B cell (primary cell): ENCODE measurements at places on chromosomes 16 and 17. TPM values are rescaled to one million over a fixed set of nuclear protein-coding genes. Genes with fewer than 3 reads are reported as not detected.

The SPATA22 gene
- total RNA-seq = 0.54 TPM in 1 of 2 replicates, not detected in the other

- peak; percentile 94 for DNase-seq
Measured at GRCh38 chr16:3305109-3306068, at the start of the genes TIGD7 and ZNF75A. Gene TIGD7 (minus strand): TSS chr16:3305430. CDS start chr16:3300614, 4,816 bp downstream. Gene ZNF75A (plus strand): TSS chr16:3305497. CDS start chr16:3308429, 2,932 bp downstream.

- DNase-seq = no peak
Measured at GRCh38 chr16:56532714-56533113, 12.9 kb upstream of the BBS2 start.

DNA sequence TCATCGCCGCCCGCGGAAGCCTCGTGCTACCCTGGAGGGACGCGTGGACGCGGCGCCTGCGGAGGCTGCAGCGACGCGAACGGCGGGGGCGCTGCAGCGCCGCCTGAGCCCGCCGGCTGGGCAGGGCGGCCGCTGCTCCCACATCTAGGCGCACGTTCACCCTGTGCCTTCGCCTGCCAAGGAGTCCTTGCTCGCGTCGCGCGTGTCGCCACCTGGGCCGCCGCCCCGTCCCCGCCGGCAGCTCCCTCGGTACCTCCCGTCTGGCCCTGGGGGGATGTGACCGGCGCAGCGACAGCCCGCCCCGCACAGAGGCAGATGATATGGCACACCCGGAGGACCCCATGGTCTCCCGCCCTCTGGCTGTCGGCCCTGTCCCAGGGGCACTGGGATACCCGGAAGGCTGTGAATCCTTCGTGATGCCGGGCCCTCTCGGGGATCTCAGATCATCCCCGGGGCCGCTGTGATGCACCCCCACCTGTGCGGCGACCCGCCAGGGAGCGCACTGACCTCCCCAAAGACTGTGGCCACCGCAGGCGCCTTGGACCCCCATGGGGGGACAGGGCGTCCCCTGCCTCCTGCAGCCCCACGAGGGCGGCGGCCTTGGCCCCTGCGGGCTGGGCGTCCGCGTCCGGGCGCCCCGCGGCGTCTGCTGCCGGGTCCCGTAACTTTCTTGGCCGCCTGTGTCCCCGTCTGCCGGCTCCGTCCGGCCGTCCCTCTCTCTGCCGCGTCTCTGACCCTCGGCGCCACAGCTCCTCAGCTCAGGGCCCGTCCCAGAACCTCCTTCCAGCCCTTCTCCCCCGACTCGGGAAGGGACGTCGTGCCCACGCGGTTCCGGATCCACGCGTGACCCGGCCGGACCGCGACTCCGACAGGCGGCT lies 689 bp upstream of the TBC1D24 start:
- peak; percentile 84 for DNase-seq

DNA sequence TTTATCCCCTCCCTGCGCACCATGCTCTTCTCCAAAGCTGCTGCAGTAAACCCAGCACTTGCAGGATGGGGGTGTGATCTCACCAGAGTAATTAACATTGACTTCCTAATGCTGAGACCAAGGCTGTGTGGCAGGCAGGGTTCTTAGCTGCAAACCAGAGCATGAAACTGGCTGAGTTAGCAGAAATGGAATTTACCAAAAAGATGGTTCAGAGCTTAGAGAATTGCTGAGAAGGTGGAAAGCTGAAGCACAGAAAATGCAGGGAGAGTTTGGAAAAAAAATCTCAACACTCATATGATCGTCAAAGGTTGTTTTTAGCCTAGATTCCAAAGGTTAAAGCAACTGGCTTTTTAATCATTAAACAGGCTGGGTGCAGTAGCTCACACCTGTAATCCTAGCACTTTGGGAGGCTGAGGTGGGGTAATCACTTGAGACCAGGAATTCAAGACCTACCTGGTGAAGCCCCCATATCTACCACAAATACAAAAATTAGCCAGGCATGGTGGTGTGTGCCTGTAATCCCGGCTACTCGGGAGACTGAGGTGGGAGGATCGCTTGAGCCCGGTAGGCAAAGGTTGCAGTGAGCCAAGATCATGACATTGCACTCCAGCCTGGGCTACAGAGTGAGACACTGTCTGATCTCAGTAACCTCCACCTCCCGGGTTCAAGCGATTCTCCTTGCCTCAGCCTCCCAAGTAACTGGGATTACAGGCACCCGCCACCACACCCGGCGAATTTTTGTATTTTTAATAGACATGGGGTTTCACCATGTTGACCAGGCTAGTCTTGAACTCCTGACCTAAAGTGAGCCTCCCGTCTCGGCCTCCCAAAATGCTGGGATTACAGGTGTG lies 6.0 kb upstream of the TXNDC11 start:
- DNase-seq = no peak

- peak; percentile 28 for DNase-seq
Measured at GRCh38 chr17:81003711-81004475, 12.3 kb downstream of the CHMP6 start.

- no peak for DNase-seq
Measured at GRCh38 chr17:68277807-68278206, 13.1 kb downstream of the SLC16A6 start.
